ENCODE measurements at places on chromosomes 3 and 15.

DNA sequence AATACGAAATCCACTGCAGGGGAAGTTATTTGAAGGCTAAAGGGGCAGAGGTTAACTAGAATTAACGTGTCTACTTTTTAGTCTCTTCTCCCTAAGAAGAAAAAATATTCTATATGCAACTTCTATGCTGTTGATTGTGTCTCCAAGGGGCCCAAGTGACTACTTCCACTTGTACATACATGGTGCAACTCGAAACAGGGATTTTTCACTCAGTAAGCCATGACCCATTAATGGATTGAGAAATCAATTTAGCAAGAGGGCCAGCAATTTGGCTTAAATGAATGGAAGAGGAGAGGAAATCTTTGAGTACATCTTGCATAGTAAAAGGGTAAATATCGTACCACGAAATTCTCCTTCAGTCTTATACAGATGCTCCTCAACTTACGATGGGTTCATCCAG is 151.1 kb upstream of the HES1 start:
- no peak for DNase-seq

- no peak for DNase-seq
These were observed 220.0 kb upstream of the UMPS start for GRCh38 chr3:124510290-124510689.

DNA sequence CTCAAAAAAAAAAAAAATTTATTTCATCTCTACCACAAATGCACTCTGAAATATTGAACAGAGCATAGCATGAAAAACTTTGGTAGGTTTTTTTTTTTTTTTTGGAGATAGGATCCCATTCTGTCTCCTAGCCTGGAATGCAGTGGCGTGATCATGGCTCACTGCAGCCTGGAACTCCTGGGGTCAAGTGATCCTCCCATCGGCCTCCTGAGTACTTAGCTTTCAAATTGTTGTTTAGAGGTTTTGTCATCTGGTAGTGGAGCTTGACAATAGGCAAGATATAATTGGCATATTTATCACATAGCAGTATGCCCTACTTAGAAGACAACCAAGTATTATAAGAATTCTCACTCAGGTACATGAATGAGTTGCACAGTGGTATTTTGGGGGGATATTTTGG is 234.2 kb upstream of the ST8SIA2 start:
- no peak for DNase-seq

DNA sequence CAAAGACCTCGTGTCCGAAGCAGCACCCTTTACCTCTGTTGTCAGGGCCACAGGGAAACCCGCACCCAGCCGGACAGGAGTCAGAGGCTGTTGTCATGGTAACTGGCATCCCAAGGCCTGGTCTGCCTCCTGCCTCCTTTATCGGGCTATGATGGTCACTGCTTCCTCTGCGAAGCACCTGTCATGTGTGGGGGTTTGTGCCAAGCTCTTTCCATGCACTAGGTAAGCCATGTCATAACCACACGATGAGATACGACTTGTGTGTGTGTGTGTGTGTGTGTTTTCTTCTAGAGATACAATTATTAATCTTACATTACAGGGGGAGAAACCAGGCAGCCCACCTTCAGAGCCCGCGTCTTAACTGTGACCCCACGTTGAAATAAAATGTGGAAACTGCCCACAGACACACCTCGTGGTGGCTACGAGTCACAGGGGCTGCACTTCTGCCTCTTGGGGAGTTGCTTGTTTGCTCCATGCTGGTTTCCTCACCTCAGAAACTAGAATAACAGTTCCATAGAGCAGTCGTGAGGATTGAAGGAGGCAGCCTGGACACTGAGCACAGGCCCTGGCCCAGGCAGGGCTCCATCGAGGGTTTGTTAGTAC is 18.0 kb downstream of the ZDHHC19 start:
- DNase-seq: no peak

DNA sequence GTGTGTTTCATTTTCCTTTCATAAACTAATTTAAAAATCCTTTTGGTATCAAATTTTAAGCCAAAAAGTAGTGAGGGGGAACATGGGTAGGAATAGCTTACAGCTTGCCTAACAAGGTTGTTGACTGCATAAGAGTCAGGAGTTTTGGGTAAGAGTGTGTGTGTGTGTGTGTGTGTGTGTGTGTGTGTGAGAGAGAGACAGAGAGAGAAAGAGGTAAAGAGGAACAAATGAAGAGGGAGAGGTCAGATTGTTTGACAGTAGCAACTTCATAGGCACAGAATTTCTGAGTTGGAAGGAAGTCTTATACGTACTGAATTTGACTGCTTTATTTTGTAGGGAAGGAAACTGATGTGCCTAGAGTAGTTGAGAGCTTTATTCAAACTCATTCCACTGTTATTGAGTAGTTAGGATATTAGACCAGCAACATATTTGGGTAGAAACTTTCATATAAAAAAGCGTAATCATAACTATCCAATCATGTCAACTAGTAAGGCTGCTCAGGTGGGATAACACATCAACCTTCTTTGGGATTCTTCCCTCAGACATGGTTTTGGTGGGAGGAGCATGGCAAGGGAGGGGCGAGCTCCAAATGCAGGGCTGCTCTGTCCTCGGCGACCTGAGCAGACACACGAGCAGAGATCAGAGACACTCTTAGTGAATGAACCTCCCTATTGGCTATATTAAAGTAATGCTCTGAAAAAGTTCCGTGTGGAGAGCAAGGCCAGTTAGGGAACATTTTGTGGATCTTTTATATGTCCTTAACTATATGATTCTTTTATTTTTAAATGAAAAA is 86.4 kb downstream of the LPP start:
- no peak for DNase-seq

DNA sequence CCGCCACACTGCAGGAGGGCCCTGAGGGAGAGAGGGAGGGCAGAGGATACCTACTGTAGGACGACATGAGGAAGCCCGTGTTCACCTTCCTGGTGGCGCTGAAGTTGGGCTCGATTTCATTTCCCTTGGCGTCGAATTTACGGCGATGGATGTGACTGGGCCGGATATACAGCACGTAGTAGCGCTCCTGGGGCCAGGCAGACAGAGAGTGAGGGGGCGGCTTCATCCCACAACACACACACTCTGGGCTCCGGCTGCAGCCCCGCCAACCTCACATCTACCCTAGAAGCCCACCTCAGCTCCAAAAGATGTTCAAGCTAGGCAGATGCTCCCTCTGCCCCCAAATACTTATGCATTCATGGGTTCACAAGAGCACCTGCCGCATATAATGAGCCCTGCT is 4.5 kb downstream of the ARPIN start:
- no peak for DNase-seq

DNA sequence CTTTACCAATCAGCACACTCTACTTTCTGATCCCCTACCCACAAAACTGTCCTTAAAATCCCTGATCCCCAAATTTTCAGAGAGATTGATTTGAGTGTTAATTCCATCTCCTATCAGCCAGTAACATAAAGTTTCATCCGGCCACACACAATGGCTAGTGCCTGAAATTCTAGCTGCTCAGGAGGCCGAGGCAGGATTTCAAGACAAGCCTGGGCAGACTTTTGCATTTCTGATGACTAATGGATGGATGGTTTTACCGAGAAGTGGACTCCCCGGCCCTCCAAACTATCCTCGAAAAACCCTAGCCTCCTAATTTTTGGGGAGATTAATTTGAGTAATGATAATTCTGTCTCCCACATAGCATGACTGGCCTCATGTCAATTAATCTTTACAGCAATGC is 269.8 kb upstream of the POU1F1 start:
- DNase-seq: no peak

GRCh38 chr3:168051531-168052471 is 43.9 kb downstream of the GOLIM4 start:
- no peak for DNase-seq

GRCh38 chr3:123152687-123153086 is 49.1 kb upstream of the SEC22A start:
- no peak for DNase-seq

GRCh38 chr15:70561885-70562284 is 201.5 kb downstream of the UACA start:
- no peak for DNase-seq

GRCh38 chr15:83365370-83365938 is 81.0 kb upstream of the BNC1 start:
- no peak for DNase-seq

GRCh38 chr3:110139048-110139447 is 801.7 kb upstream of the DPPA4 start:
- no peak for DNase-seq

GRCh38 chr3:194592798-194593752 is 40.1 kb downstream of the TMEM44 start:
- no peak for DNase-seq

DNA sequence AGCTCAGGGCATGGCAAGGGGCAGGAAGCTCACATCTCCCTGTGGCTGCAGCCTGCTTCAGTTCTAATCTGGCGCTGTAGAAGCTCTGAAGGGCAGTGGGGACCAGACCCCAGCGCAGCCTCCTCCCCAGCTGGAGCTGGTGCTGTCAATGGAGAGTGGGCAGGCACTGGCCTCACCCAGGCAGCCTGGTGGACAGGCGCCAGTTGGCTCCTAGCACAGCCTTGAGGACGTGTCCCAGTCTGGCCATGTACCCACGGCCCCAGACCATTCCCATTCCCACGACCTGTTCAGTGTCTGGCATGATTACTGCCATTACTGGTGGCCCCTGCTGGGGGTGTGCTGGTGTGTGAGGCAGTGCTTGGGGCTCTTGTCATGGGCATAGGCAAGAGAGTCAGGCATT is 16.3 kb downstream of the TYRO3 start:
- DNase-seq: no peak

GRCh38 chr3:194888916-194889315 is 203.2 kb downstream of the FAM43A start:
- DNase-seq: no peak

- DNase-seq: no peak
These were observed 3.6 kb downstream of the ONECUT1 start for GRCh38 chr15:52786436-52787122.

DNA sequence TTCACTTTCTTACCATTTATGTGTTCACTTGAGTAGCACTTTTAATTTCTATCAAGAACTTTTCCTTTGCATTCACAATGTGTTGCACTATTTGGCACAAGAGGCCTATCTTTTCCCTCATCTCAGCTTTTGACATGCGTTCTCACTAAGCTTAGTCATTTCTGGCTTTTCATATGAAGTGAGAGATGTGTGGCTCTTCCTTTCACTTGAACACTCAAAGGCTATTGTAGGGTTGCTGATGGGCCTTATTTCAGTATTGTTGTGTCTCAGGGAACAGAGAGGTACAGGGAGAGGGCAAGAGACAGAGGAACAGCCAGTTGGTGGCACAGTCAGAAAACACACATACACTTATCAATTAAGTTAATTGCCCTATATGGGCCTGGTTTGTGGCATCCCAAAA is 127.4 kb upstream of the MLF1 start:
- no peak for DNase-seq

DNA sequence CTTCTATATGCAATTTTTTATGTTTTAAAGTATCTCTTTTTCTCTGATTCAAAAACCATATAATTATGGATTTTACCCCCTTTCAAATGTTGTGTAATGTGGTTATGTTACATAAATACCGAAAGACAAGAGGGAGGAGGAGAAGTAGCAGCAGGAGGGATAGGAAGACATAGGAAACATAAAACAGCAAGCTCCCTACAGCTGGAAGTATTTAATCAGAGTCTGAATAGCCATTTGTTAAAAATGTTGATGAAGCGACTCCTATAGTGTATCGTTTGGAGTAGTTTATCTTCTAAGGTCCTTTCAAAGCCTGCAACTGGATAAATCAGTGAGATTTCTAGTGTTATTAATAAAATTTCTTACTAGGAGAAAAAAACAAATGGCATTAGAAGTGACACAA is 598.1 kb upstream of the GOLIM4 start:
- DNase-seq: no peak

Data from stimulated activated CD8-positive, alpha-beta memory T cell treated with anti-CD3 and anti-CD28 coated beads, Interleukin-7, amount 100 ng/mL, for 1 hour (primary cell).